Thymus (tissue), 14 donors: ENCODE measurements at places on chromosomes 6 and 20.

DNA sequence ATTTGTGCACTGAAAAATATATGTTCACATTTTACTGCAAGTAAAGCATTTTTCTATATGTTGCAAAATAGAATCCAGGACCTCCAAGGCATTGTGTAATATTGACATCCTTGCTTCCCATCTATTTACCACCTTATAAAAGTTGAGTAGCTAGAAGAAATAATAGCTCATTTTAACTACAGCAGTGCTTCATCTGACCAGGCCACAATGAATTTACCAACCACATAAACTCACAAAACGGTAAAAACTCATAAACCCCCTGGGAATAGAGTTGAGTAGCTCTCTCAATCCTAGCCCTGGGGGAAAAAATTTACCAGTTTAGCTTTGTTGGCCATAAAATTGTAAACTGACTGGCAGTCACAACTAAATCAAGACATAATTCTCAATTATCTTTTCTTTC is 3.9 kb downstream of the ATXN1 start:
- H3K36me3 ChIP-seq: no peaks in the 10 kb centered on the region
- H3K4me3 ChIP-seq: no peak overlapping the region
- H3K27me3 ChIP-seq: peaks cover 13% of the 10 kb centered on the region
- DNase-seq: no peak

DNA sequence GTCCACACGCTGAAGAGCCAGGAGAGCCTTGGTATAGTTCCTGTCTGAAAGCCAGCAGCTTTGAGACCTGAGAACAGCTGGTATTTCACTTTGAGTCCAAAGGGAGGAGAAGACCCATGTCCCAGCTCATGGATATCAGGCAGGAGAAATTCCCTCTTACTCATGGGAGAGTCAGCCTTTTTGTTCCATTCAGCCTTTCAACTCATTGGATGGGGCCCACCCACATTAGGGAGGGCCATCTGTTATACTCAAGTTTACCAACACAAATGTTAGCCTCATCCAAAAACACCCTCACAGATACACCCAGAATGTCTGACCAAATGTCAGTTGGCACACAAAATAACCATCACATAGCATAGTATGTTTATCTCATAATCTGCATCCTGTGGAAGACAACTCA is 80.1 kb downstream of the GMDS start:
- H3K4me1 ChIP-seq: peaks cover 2% of the 10 kb centered on the region
- H3K36me3 ChIP-seq: no peaks in the 10 kb centered on the region
- H3K4me3 ChIP-seq: no peak overlapping the region
- DNase-seq: no peak
- H3K27ac ChIP-seq: no peak overlapping the region

DNA sequence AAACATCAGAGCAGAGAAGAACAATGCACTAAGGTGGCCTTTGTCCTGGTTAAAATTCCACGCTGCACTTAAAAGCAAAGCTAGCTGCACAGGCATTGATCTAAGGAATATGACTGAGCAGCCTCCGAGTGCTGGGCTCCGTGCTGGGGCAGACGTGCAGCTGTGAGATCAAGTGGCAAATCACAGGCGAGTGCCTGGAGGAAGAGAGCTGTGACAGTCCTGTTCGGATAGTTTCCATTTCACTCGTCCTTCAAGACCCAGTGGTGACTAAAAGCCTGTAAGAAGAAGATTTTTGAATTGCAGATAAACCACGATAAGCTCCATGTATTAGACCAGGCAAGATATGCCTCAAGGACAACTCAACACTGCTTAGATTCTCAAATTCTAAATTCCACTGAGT is 247.9 kb downstream of the ANKRD60 start:
- no peaks in the 10 kb centered on the region for H3K36me3 ChIP-seq
- no peaks in the 10 kb centered on the region for H3K4me1 ChIP-seq
- no peak for DNase-seq
- no peak overlapping the region for H3K27ac ChIP-seq

DNA sequence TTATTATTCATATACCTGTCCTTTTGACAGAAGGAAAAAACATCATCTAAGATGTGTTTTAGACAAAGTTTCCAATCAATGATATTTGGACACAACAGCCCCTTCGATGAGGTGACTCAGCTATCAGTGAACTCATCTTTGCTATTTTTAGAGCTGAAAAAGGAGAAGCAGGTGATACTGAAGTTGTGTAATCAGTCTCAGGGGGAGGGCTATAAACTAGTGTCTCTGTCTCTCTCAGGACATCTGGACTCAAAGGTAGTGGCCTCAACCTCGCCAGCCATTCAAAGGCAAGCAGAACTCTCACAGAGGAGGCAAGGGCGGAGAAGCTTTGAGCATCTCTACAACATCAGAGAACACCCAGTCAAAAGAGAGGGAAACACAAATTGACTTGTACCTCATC is 135.4 kb downstream of the BFSP1 start:
- H3K36me3 ChIP-seq: no peaks in the 10 kb centered on the region
- no peaks in the 10 kb centered on the region for H3K27me3 ChIP-seq
- DNase-seq: no peak
- no peaks in the 10 kb centered on the region for H3K4me1 ChIP-seq
- H3K27ac ChIP-seq: no peak overlapping the region
- H3K4me3 ChIP-seq: no peak overlapping the region
